NCI-H1092 (cell line): ENCODE measurements at places on chromosomes 16 and 17.

- no peak for DNase-seq
Observed at GRCh38 chr17:511833-512251, 159.2 kb upstream of the RPH3AL start.

GRCh38 chr16:47732523-47733111 lies 271.5 kb downstream of the PHKB start:
- no peak for DNase-seq

DNA sequence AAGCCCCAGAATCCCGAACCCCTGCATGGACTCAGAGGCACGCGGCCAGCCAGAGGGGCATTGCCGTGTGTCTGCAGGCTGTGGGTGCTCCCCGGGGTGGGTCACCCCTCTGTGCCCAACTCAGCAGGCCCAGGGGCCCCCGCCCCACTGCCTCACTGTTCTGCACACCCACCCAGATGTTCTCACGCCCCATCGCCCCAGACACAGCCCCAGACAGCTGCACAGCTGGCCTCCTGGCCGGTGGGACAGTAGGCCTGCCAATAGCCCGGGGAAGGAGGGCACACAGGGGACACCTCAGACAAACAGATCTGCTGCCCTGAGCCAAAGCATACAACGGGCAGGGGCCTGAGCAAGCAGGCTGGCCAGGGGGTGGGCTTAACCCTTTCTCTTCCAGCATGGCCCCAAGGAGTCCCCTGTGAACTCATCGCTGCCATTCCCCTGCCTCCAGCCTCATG lies 27.6 kb upstream of the NXPH3 start:
- no peak for DNase-seq

GRCh38 chr16:89313583-89313982 lies 96.1 kb downstream of the ZNF778 start:
- no peak for DNase-seq

DNA sequence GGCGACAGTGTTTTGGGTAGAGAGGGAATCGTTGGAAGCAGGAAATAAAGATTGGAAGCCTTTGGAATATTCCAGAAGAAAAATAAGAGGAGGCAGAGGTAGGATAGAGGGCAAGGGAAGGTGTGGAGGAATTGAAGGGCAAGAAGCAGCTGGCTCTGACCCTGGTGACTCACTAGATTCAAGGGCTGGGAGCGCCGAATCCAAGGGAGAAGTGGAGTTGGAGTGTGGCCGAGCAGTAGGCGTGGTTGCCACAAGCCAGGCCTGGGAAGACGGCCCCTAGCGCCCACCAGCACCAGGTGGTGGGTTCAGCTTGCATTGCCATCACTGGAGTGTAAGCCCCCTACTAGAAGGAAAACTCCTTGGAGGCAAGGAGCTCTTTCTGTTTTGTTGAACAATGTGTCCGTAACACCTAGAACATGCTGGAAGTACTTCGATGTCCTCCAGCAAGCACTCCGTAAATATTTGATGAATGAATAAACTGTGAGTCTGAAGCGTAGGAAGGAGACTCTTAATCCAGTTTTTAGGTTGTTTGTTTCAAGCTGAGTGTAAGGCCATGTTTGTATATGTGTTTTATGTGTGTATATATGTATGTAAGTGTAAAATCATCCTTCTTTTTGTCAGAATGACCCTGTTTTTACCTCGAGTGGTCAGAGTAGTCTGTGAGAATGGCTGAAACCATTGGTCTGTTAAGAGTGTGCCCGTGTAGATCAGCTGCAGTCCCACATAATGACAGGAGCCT lies 139.5 kb downstream of the CMIP start:
- DNase-seq = no peak

DNA sequence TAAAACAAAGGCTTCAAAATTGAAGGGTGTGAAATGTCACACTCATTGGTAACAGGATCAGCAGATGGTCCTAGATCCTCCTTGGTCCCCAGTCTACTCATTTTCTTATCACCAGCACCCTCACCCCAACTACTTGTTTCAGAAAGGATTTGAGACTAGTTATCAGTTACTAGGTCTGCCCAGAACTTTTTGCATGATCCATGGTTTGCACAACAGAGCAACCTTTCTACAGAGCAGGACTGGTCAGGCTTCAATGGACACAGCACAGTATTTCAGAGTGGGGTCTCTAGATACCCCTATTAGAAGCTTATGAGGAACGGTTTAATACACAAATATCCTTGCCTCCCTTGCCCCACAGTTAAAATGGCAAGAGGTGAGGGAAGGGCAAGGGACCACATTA lies 25.6 kb downstream of the TTC19 start:
- no peak for DNase-seq
